ENCODE measurements at places on chromosomes 1 and 21. TPM values are rescaled to one million over a fixed set of nuclear protein-coding genes. Genes with fewer than 3 reads are reported as not detected.

Gene UAP1
- 57.1 TPM for total RNA-seq

Gene TMEM69
- 50.6 TPM for total RNA-seq

Gene MPC2
- 80.3 TPM for total RNA-seq

Gene EXTL1
- 0.05 TPM for total RNA-seq

Gene CA6
- total RNA-seq = not detected

Gene DEPDC1
- 192 TPM for total RNA-seq

Gene TCHHL1
- total RNA-seq = not detected

Gene RHD
- not detected for total RNA-seq

Gene AQP10
- not detected for total RNA-seq

Gene F5
- total RNA-seq = not detected

Gene KRTCAP2
- 476 TPM for total RNA-seq

Gene HSD3B1
- not detected for total RNA-seq

Gene PHACTR4
- total RNA-seq = 10.9 TPM

Gene ZNF648
- total RNA-seq = not detected

Gene UBASH3A
- not detected for total RNA-seq

Gene GNAT2
- not detected for total RNA-seq

Gene CFHR3
- total RNA-seq = 5.0 TPM

Gene C1orf74
- 5.4 TPM for total RNA-seq

Gene TMEM222
- total RNA-seq = 19.2 TPM

Gene TSPAN2
- total RNA-seq = 0.05 TPM

Gene PRR9
- total RNA-seq = not detected

Gene NID1
- 0.15 TPM for total RNA-seq

Gene KRTAP12-2
- total RNA-seq = not detected

Gene SLC6A17
- not detected for total RNA-seq

Gene ZFP69B
- total RNA-seq = 12.2 TPM

Gene C1orf210
- total RNA-seq = 0.12 TPM

Gene RASAL2
- total RNA-seq = 6.8 TPM

Gene TINAGL1
- 0.27 TPM for total RNA-seq

Gene SNIP1
- 9.1 TPM for total RNA-seq

Gene LAMC1
- total RNA-seq = 540 TPM

Gene UROD
- 89.2 TPM for total RNA-seq

Gene SPRR2F
- total RNA-seq = not detected

Gene PTGS2
- total RNA-seq = 2.4 TPM
